8988T (cell line): ENCODE measurements at places on chromosomes 2 and 18.

GRCh38 chr2:148317598-148317997 lies 296.7 kb downstream of the MBD5 start:
- no peak for DNase-seq

DNA sequence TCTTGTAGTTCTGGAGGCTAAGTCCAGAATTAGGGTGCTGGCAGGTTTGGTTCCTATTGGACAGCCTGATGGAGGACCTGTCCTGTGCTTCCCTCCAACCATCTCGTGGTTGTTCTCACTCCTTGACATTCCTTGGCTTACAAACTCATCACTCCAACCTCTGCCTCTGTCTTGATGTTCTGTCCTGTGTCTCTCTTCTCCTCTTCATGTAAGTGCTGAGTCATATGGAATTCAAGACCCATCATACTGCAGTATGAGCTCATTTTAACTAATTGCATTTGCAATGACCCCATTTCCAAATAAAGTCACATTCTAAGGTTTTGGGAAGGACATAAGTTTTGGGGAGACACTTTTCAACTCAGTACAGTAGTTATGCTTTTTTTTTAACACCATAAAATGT lies 374.7 kb downstream of the TRIB2 start:
- DNase-seq, result no peak

- DNase-seq, result no peak
Measured at GRCh38 chr2:207502577-207503198, 27.1 kb upstream of the CREB1 start.

- DNase-seq, result no peak
Measured at GRCh38 chr2:85016446-85016845, 45.5 kb downstream of the KCMF1 start.

DNA sequence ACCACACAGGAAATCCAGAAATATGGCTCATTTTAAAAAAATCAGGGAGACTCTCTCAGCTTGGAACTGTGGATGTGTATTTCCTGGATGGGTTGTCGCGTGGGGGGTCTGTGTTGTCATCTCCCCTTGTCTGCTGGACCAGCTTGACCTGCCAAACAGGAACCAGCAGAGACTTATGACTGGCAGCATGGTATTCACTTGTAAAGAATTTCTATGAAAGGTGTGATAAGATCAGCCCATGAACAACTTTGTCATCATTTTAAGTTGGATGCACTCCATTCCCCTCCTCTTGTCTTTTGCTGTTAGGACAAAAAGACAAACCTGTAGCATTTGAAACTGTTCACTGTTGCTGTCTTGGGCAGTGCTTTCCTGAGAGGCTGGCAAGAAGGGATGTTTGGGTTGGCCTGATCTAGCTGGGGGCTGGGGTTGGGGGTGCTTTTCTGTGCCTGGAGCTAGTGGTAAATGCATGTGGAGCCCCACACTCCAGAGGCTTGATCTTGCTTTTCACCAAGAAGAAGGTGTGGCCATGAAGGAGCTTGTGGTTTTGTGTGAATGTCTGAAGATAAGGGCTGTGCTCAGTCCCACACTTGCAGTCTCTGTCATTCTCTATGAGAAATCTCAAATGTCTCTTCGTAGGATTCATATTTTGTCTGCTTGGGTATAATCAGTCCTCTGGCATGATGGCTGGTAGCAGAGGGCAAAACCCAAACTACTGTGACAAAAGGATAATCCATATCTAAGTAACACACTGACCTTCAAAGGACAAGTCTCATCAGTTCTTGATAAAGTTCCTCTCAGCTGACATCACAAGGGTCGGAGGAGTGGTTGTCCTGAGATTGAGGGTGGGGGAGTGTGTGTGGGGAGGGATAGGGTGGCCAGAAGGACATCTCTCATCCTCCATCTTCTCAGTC lies 39.0 kb downstream of the RALB start:
- DNase-seq, result no peak
